ENCODE measurements at places on chromosomes 12 and 14.

GRCh38 chr12:3117144-3117581 lies 40.0 kb downstream of the TSPAN9 start:
- H3K27me3 ChIP-seq, result peaks cover 39% of the 10 kb centered on the region
- H3K4me3 ChIP-seq, result no peak overlapping the region
- no peaks in the 10 kb centered on the region for H3K36me3 ChIP-seq
- peaks cover 2% of the 10 kb centered on the region for H3K4me1 ChIP-seq
- no peak for DNase-seq

GRCh38 chr12:32110417-32110816 lies 3.8 kb downstream of the BICD1 start:
- DNase-seq, result no peak
- H3K4me1 ChIP-seq, result peaks cover 26% of the 10 kb centered on the region

DNA sequence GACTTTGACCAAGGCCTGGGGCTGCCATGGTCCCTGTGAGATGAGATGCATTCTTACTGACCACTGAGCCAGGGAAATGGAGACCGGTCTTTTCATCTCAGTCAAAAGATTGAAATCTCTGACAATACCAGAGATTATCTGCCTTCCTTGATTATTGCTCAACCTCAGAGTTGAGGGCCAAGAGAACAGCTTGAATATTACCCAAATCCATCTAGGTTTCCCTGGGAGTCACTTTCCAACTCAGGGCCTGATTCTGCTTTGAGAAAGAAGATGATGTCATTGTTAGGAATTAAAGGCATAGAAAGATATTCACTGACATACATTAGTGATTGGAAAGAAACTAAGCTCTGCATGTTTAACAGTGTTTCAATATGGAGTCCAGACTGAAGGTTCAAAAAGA lies 515.9 kb upstream of the TBX3 start:
- H3K27me3 ChIP-seq, result no peaks in the 10 kb centered on the region
- no peak overlapping the region for H3K27ac ChIP-seq
- no peak overlapping the region for H3K4me3 ChIP-seq

- H3K4me3 ChIP-seq, result peak overlapping the region; percentile 77
- no peaks in the 10 kb centered on the region for H3K27me3 ChIP-seq
- H3K36me3 ChIP-seq, result peaks cover 3% of the 10 kb centered on the region
- peak; percentile 59 for DNase-seq
- peaks cover 43% of the 10 kb centered on the region for H3K4me1 ChIP-seq
Measured at GRCh38 chr12:121582583-121583333, 1.9 kb upstream of the KDM2B start.

- peak; percentile 73 for DNase-seq
- H3K4me1 ChIP-seq, result peaks cover 8% of the 10 kb centered on the region
- no peak within 1 kb of the TSS for H3K27ac ChIP-seq
- no peaks in the 10 kb centered on the region for H3K36me3 ChIP-seq
Measured at GRCh38 chr12:110846615-110847566, at the start of gene CCDC63. Gene CCDC63 (plus strand): TSS chr12:110846987. CDS start chr12:110852955, 5,968 bp downstream.

DNA sequence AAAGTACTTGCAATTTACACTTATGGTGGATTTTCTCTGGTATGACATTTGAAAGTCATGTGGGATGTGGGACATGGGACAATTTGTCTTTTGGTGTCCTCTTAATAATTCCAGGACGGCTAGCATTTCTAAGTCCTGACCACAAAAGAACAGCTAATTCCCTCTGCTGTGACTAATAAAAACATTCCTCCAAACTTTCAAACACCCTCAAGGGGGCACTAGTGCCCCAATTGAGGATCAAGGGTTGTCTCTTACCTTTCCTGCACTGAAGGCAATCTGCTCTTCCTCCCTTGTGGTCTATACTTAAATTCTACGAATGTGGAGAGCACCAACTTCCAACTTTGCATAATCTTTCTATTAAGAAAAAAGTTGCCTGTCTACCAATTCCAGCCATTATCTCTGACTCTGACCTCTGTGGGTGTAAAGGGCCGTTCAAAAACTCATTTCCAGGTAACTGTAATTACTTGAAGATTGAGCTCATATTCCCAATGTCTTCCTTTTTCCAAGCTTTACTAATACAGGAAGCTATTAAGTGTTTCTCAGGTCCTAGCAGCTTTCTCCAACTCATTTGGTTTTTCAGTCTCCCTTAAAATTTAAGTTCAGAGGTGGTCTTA lies 210.2 kb downstream of the PTPRO start:
- peaks cover 3% of the 10 kb centered on the region for H3K36me3 ChIP-seq
- H3K27ac ChIP-seq, result no peak overlapping the region
- H3K4me3 ChIP-seq, result no peak overlapping the region
- peaks cover 13% of the 10 kb centered on the region for H3K4me1 ChIP-seq
- H3K27me3 ChIP-seq, result peaks cover 18% of the 10 kb centered on the region

- H3K4me3 ChIP-seq, result no peak overlapping the region
- H3K4me1 ChIP-seq, result no peaks in the 10 kb centered on the region
- H3K27ac ChIP-seq, result no peak overlapping the region
- no peaks in the 10 kb centered on the region for H3K36me3 ChIP-seq
- no peak for DNase-seq
- H3K27me3 ChIP-seq, result no peaks in the 10 kb centered on the region
Measured at GRCh38 chr14:101167428-101167827, 263.9 kb upstream of the RTL1 start.

DNA sequence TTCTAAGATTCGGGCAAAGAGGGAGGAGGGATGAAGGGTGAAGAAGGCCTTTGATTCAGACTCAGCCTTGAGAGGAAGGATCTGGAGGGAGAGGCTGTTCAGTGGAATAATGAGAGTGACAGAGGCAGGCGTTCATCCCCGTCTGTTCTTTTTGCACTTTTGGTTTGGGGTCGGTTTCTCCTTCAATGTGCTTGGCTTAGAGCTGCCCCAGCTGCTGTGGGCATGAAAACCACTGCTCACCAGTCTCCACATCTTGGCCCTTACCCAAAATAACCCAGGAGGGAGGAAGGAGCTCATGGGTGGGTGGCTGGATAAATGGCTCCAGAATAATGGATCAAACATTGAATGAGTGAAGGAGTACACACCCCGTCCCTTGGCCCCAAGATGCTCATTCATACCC lies 261.7 kb upstream of the FKBP4 start:
- no peaks in the 10 kb centered on the region for H3K27me3 ChIP-seq
- H3K27ac ChIP-seq, result no peak overlapping the region
- no peak for DNase-seq
- H3K4me3 ChIP-seq, result no peak overlapping the region
- H3K4me1 ChIP-seq, result peaks cover 8% of the 10 kb centered on the region

DNA sequence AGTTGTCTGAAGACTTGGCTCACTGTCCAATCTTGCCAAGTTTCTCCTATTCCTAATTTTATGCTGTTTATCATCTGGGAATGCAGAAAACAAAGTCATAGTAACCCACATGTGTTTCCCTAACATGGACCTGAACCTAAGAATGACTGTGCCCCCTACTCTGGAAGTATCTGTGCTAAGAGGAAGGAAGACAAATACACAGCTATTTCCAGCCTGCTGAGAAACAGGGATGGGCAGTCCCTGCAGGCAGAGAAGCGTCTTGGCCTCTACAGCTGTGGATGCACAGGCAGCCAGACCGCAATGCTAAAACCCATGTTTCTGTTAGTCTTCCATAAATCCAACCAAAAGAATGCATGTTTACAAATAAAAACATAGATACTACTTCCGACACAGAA lies 56.2 kb downstream of the DUSP16 start:
- peaks cover 57% of the 10 kb centered on the region for H3K4me1 ChIP-seq
- H3K36me3 ChIP-seq, result peaks cover 34% of the 10 kb centered on the region
- H3K4me3 ChIP-seq, result peak overlapping the region; percentile 64
- DNase-seq, result peak; percentile 56
- peaks cover 1% of the 10 kb centered on the region for H3K27me3 ChIP-seq

GRCh38 chr14:68013326-68013725 lies 193.7 kb downstream of the RAD51B start:
- DNase-seq, result no peak
- H3K36me3 ChIP-seq, result no peaks in the 10 kb centered on the region
- no peak overlapping the region for H3K27ac ChIP-seq

DNA sequence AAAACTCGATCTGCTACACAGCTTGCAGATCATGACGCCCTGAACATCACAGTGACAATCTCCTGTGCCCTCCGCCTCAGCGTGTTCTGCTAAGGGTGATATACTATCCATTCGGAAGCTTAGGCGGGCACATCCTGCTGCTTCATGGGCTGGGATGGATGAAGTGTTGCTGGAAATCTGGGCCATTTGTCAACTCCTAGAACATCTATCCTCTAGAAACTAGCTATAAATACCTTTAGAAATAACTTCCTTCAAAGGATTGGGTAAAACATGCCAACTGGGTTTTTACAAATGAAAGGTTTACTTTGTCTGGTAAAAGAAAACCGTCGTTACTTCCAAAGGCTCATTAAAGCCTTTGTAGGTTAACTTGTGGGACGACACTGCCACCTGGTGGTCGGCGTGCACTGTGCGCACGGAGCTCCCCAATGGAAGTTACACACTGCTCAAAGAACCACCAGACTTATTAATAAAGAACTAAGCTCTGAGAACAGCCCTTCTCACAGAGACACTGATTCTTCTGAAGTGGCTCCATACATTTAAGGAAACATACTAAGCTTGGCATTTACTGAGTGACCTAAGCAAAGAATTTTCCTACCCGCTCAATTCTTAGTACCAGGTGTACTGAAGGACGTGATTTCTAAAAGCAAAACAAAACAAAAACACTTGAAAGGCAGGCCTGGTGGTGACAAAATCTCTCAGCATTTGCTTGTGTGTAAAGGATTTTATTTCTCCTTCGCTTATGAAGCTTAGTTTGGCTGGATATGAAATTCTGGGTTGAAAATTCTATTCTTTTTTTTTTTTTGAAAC lies 21.6 kb upstream of the CACNA2D4 start:
- peak; percentile 96 for DNase-seq
- H3K4me3 ChIP-seq, result no peak overlapping the region
- H3K27me3 ChIP-seq, result no peaks in the 10 kb centered on the region
- no peak overlapping the region for H3K27ac ChIP-seq
- H3K4me1 ChIP-seq, result peaks cover 4% of the 10 kb centered on the region
- peaks cover 17% of the 10 kb centered on the region for H3K36me3 ChIP-seq

DNA sequence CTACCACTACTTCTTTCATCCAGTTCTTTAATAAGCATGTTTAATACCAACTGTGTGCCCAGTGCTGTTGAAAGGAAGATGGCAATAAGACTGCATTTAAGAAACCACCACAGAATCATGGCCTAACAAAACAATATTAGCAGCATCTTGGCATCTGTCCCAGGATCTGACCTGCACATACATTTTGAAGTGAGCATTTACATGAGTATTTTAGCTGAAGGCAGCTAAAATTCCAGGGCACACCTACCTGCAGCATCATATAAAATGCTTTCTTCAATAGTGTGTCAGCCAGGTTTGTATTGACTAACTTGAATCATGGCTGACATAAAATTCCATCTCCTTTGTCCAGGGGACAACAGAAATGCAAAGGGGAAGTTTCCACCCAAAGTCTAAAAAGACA lies 65.0 kb upstream of the ARHGAP5 start:
- DNase-seq, result no peak
- no peaks in the 10 kb centered on the region for H3K4me1 ChIP-seq
- no peak overlapping the region for H3K4me3 ChIP-seq
- H3K36me3 ChIP-seq, result no peaks in the 10 kb centered on the region
- H3K27me3 ChIP-seq, result no peaks in the 10 kb centered on the region

- H3K27ac ChIP-seq, result no peak overlapping the region
- no peak overlapping the region for H3K4me3 ChIP-seq
Measured at GRCh38 chr14:79375356-79375755, 835.9 kb downstream of the DIO2 start.

DNA sequence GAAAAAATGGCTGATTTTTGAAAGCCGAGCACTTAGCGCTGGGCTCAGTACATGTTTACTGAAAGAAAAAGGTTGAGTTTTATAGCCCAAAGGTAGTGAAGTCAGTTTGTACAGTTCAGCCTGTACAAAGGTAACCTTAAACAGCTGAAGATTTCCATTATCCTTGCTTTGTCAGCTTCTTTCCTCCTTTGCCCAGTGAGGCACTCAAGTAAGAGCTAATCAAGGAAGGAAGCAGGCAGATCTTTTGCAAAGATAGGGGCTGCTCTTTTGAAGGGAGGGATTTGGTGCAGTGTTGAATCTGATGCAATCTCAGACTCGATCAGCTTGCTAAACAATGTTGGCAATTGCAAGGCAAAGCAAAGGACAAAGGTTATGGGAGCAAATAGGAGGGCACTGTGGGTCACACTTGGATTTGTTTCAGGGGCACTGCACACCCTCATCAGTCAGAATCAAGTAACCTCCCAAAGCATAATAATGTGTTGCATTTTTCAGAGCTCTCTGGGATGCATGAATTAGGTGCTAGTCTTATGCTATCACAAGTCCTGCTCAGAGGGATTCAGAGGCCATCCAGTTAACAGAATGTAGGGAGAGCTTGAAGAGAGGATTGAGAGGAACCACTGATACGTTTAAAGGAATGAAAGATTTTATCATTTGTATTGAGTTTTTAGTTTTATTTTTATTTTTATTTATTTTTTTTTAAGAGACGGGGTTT lies 44.4 kb downstream of the ANO6 start:
- H3K4me3 ChIP-seq, result no peak overlapping the region
- DNase-seq, result no peak
- peaks cover 14% of the 10 kb centered on the region for H3K4me1 ChIP-seq
- no peaks in the 10 kb centered on the region for H3K27me3 ChIP-seq
